ENCODE measurements at places on chromosomes 5 and 9.

GRCh38 chr9:8783941-8784340 lies 984.4 kb upstream of the DMAC1 start:
- no peak for DNase-seq

DNA sequence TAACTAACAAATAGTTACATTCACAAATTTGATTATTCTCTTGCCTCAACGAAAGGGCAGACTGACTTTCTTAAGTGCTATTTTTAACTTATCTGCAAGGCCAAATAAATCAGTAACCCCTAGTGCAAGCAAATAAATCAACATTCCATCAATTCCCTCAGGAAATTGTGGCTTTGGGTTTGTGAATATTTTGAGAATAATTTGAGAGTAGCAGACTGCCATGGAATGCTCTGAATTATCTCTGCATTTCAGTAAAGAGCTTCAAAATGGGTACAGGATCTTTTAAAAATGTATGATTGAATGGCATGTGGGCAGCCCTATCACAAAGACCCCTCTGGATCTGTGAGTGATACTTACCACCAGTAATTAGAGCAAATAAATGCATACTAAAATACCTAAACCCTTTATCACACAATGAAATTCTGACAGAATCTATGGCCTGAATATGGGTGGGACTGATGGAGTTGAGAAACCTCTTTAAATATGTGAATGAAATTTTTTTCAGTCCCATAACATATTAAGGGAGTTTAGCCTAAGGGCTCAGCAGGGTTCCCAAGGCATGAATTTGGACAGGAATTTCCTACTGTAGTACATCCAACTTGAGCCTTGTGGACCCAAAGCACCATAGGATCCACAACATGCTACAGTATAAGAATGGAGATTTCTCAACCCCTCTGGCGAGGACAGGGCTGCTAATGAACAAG lies 92.5 kb upstream of the ITGA2 start:
- DNase-seq = no peak

DNA sequence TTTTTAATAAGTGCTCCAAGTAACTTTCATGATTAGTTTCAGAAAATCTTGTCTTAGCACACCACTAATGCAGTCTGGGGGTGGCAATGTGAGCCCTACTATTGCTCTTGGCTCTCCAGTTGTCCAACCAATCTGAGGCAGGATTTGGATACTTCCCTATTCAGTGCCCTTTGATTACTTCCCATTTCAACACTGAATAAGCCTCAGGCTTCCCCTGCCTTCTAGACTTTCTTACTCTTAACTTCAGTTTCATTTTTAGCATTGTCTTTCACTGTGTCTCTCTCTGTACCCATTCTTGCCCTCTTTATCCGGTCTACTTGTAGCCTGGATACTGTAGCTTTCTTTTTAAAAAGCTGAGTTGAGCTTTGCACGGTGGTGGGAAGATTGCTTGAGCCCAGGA lies 186.1 kb downstream of the C9orf152 start:
- no peak for DNase-seq

DNA sequence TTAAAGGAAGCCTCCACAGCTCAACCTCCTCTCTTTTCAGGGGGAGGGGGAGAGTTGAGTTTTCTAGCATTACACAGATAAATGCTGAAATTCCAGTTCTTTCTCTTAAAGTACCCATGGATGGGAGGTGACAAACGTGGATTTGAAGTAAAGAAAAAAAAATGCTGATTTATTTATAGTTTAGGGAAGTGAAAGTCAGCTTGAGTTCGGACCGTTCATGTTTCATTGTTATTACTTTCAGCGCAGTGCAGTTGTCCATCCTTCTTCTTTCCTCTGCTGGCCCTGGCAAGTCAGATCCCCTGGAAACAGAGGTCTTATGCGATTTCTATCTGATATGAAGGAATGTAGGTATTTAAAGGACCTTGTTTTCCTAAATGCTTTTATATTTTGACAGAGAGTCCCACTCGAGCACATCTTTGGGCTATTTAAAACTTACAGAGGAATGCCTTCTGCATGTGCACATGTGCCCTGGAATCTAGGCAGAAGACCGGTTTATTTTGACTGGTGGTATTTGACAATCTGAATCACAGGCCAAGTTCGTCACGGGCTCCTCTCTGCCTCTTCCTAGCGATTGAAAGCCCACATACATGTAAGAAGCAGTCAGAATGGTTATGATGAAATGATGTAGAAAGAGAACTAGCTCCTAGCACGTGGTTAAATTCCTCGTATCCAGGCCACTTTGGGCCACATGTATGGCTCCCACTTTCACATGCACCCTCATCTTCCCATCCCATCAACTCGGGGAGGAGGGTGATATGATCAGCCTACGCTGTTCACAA lies 385.2 kb upstream of the KLF4 start:
- DNase-seq = no peak
